Epithelial cell of esophagus (primary cell): ENCODE measurements at places on chromosomes 12 and 14.

GRCh38 chr14:103879570-103880347 lies 32.4 kb upstream of the PPP1R13B start:
- DNase-seq: no peak

DNA sequence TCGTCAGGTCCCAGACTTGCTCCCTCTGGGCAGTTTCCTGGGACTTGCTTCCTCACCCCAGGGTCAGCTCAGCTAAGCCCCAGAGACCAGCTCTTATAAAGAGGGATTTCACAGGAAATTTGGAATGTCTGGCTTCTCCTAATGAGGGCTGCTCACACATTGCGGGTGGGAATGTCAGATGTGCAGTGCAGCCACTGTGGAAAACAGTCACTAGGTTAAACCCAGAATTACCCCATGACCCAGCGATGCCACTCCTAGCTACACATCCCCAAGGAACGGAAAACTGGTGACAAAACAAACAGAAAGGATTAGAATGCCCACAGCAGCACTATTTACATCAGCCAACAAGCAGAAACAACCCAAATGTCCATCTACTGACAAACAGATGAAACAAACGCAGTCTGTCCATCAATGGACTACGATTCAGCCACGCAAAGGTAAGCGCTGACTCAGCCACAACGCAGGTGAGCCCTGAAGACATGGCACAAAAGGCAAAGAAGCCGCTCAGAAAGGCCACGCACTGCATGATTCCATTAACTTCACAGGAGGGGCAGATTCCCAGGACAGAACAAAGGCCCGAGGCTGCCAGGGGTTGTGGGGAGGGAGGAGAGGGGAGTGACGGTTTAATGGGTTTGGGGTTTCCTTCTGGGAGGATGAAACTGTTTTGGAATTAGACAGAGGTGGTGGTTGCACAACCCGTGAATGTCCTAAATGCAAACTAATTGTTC lies 63.0 kb downstream of the NCOR2 start:
- no peak for DNase-seq

DNA sequence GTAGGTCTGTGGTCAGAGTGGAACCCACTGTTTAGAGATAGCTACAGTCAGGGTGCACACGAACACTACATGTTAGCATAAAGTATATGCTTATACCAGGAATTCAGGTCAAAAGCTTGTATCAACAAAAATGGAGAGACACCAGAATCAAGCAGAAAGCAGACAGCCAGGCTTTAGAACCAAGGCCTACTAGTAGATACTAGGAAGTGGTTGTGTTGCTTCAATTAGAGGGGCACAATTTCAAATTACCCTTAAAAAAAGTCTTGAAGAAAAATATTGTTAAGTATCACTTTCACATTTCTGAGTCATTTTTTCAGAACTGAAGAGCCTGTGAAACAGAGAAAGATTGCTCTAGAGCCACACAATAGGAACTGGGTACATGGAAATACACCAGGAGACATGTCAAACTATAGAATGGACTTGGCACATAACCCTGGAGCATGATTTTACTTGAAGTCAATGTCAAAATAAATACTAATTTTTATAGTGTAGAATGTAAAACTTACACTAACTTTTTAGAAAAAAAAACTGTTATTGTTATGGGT lies 41.6 kb downstream of the LRRC9 start:
- no peak for DNase-seq

- peak; percentile 26 for DNase-seq
Observed at GRCh38 chr12:93113317-93114006, 184.4 kb upstream of the EEA1 start.

DNA sequence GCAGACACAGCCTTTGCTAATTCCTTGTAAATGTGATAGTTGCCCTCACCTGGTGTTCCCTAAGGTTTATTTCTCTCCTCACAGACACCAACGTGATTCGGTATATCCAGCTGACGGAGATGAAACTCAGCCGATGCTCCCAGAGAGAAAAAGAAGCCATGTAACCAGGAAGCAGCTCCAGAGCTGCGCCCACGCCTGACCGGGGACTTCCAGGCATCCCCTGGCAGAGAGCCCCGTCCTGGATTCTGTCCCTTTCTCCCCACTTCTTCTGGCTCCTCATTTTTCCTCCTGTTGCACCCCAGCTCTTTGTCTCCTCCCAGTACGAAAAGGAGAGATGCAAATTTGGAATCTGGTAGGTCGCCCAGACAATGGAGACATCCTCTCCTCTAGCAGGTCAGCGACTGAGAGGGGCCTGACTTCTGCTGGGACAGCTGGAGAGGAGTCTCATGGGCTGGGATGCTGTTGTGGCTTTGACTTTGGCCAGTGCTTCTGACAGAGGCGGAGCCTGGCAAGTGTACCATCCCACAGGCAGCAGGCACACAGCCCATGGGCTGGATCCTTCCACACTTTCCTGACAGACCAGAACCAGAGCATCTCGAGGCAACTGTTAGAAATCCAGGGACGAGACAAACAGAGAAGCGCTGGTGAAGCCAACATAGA lies 29.4 kb downstream of the TTC9 start:
- DNase-seq: no peak
